Hepatocyte (in vitro differentiated cells): ENCODE measurements at places on chromosomes 11 and 22. TPM values are rescaled to one million over a fixed set of nuclear protein-coding genes. Genes with fewer than 3 reads are reported as not detected.

BIRC3 gene
- 11.5 and 13.7 TPM in 2 replicates for polyA plus RNA-seq

DNA sequence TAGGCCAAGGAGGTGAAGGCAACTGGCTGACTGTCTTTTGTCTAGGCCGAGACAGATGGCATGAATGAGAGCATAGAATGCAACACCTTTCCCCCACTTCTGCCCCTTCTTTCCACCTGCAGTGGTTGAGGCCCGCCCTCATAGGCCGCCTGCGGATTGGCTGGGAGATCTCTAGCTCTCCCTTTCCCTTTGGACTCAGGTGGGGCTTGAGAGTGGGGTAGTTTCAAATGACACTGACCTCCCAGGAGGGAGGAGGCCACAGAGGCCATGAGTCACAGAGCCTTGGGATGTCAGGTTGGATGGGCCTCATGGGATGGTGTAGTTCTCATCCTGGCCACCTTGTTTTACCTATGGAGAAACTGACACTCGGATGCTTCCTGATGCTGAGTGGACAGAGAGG is 9.1 kb downstream of the MICAL2 start:
- H3K4me1 ChIP-seq: peaks cover 24% of the 10 kb centered on the region
- peak overlapping the region; percentile 82 for H3K27ac ChIP-seq
- H3K36me3 ChIP-seq: no peaks in the 10 kb centered on the region
- no peaks in the 10 kb centered on the region for H3K27me3 ChIP-seq
- DNase-seq: no peak
- H3K4me3 ChIP-seq: no peak overlapping the region

- H3K27ac ChIP-seq: no peak overlapping the region
- no peak for DNase-seq
- no peaks in the 10 kb centered on the region for H3K36me3 ChIP-seq
- H3K4me3 ChIP-seq: no peak overlapping the region
Observed at GRCh38 chr11:33505093-33505492, 195.5 kb downstream of the C11orf91 start.

DNA sequence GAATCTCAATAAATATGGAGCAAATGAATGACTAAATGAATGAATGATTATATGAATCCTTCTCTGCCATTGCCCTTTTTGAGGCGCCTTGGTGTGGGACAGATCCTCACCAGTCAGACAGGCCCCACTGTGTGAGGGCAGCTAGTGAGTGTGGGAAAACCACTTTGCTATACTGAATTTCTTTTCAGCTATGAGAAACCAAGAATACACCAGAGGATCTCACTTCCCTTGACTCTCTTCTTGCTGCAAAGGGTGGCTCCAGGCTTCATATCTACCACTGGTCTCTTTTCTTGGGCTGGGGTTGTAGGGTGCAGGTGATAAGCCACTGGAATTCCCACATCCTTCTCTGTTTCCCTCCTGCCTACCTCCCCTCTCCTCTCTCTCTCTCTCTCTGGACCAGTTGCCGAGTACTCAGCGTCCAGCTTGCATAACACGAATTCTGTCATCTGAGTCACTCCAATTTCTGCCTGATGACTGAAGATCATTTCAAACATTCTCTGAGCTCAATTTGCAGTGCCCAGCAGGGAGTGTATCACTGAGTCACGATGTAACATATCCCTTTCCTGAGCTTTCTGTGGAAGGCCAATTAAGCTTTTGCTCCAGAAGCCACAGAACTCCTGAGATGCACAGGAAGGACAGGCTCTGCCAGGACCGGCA is 304.3 kb upstream of the NCAM1 start:
- no peak overlapping the region for H3K27ac ChIP-seq
- H3K4me3 ChIP-seq: no peak overlapping the region
